ENCODE measurements at places on chromosomes 11 and 22.

DNA sequence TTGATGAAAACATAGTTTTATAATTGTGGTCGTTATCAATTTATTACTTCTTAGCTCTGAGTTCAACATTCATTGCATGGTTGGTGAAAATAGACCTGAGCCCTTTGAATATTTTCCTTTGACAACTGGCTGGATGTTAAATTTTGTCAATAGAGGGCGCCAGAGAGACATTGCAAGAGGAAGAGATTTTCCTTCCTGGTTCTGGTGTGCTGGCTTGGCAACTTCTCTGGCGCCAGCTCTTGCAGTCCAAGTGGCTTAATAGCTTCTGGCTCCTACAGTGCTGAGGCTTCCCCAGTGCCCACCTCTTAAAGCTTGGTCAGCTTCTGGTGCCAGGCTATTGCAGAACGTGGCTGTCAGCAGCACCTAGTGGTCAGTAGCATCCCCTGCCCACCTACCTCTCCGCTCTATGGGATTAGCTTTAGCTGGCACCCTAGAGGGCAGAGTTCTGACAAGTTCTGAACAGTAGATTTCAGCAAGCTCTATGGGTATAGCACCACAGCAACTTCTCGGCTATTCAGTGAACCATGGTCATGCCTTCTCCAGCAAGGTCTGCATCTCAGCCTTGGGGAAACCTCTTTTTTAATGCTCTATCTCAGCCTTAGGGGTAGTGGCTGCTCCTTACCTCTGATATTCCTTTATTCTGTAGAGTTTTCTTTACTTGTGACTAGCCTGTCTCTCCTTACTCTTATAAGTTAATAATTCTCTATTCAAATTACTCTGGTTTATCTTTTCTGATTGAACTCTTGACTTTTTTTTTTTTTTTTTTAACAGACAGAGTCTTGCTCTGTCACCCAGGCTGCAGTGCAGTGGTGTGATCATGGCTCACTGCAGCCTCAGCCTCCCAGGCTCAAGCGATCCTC is 59.4 kb downstream of the ACER3 start:
- peak; percentile 89 for DNase-seq

GRCh38 chr11:2289859-2290258 is 11.9 kb downstream of the C11orf21 start:
- no peak for DNase-seq

GRCh38 chr11:115383431-115383830 is 120.8 kb downstream of the CADM1 start:
- DNase-seq = no peak

DNA sequence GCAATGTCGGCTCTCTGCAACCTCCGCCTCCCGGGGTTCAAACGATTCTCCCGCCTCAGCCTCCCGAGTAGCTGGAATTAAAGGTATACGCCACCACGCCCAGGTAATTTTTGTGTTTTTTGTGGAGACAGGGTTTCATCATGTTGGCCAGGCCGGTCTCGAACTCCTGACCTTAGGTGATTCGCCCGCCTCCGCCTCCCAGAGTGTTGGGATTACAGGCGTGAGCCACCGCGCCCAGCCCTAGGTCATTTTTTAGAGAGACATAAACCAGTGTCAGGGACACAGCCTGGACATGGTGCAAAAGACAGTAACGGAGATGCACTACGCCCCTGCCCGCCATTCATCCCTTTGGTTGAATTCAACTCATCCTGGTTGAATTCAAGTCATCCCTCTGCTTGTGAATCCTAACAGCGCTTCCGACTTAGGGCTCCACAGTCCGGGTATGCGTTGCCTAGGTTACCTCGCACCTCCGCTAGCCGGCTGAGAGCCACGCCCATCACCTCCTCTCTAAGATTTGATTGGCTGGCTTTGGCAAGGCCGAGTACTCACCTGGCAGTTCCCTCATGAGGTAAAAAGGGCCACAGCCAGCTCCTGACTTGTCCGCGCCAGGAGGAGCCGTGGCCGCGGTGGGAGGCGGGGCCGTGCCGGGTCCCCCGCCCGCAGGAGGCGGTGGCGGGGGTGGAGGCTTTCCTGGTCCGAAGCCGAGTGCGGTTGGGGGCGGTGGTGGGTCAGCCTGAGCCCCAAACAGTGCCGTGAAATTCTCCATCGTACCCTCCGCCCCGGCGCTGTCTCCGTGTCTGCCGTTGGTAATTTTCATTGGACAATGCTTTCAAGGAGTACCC is at the start of gene MED19:
TSS of gene MED19 (minus strand) at position 802 of the 842 bp plus-strand sequence. CDS start at position 766, 36 bp downstream.
- peak; percentile 87 for DNase-seq

- DNase-seq = peak; percentile 78
Observed at GRCh38 chr22:39316440-39317083, 2.9 kb downstream of the RPL3 start.

DNA sequence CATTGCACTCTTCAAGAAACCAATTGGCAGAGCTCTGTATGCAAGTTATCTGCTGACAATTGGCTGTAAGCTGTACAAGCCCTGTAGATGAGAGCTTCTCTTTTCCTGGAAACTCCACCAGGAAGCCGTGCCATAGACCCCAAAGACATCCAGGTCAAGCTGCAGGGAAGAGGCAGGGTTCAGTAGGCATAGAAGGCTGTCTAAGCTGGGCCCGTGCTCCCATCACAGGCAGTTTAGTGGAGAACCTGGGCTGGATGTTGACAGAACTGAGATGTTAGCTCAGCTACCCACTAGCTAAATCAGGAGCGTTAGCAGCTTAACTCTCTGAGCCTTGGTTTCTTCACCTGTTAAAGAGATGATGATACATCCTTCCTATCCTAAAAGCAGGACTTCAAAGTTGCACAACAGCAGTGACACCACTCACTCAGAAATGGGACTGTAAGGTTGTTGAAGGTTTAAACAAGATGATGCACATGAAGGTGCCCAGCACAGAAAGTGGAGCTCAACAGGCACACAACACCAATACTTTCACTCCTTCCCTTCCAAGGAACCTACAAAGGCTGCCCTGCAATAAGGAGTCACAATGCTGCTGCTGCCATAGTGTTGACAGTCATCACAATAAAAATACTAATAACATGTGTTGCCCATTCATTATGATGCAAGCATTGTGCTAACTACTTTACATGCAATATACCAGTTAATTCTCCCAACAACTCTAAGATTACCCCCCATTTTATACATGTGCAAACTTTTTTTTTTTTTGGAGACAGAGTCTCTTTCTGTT is 115.4 kb downstream of the ZBTB16 start:
- no peak for DNase-seq

DNA sequence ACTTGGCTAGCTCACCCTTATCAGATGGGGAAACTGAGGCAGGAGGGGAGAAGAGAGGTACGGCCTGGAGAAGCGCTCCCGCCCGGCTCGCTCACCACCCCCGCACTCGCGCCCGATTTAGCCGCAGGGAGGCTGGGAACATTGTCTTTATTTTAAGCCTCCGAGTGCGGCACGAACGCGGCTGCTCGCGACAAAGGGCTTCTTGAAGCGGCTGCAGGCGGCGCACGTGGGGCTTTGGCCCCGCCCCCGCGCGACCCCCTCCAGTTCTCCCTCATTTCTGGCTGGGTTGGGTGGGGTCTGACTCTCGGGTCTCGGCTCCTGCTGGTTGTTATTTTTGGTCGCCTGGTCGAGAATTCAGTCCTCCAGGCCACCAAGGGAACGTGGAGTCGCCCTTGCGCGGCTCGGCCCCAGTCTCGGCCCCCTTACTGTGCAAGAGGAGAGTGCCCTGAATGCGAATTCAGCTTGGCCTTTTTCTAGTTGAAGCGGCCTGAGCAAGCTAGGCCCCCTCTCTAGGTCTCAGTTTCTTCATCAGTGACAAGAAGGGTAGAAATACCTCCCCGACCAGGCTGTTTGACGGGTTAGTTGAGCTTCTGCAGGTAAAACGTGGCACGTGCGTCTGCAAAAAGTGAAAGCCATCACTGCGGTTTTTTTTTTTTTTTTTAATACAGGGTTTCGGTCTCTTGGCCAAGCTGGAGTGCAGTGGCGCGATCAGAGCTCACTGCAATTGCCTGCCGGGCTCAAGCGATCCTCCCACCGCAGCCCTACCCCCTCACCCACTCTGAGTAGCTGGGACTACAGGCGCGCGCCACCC is 2.6 kb upstream of the CHRM1 start:
- DNase-seq = no peak

DNA sequence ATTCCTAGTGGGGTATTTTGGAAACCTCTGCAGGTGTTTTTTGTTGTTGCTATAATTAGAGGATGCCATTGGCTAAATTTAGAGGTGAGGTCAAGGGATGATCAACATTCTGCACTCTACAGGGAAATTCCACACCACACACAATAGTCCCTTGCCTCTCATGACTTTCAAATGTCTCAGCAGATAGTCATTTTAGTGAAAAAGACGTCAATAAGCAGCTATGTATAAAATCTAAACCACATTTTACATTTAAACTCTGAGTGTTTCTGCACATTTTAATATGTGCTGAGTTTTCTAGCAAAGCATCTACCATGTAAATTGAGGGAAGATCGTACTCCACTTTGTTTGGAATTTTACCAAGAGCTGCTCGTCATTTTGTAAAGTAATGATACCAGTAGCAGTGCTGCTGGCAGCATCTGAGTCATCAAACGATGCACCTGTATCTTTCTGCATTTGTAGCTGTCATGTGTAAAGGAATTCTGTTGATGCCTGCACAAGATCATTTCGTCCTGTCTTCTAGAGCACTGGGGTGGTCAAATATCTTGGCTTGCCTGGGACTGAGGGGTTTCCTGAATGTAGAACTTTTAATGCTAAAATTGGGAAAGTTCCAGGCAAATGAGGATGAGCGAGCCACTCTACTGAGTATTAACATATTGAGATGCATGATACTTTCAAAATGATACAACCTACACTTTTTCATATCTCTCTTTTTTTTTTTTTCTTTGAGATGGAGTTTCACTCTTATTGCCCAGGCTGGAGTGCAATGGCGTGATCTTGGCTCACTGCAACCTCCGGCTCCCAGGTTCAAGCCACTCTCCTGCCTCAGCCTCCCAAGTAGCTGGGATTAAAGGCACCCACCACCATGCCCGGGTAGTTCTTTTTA is 414.5 kb upstream of the SYN3 start:
- DNase-seq = no peak

- DNase-seq = no peak
Observed at GRCh38 chr11:57801183-57801485, 39.5 kb downstream of the CTNND1 start.

DNA sequence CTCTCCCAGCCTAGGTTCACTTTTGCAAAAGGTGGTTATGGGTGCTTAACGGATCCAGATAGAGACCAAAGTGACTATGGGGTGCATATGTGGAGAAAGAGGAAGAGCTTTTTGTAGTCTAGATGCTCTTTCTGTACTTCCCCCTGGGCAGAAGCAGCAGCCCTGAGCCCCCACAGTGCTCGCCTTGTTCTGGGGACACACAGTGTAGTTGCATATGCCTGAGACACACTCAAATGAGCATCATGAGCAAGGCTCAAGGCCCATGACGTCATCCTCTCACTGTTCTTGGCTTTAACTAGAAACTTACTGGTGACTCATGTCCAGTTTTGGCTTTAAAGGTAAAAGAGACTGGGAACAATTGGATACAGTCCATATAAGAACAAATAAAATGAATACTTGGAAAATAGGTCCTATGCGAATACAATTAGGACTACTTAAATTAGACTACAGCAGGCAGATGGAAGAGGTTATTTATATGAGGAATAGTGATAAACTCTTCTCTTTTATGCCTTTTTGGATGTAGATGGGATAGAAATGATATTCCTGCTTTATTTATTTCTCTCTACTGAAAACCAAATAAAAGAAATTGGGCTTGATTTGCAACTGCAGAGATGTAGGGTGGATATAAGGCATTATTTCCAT is 20.1 kb upstream of the PEX26 start:
- peak; percentile 39 for DNase-seq

- peak; percentile 86 for DNase-seq
Observed at GRCh38 chr11:59810189-59810910, at the start of gene MRPL16. Gene MRPL16 (minus strand): TSS chr11:59810778. CDS start chr11:59810658, 120 bp downstream.

- DNase-seq = no peak
Observed at GRCh38 chr11:125777309-125777708, 1.3 kb downstream of the PATE2 start.

GRCh38 chr11:82927264-82927880 is 25.8 kb downstream of the DDIAS start:
- DNase-seq = peak; percentile 60

DNA sequence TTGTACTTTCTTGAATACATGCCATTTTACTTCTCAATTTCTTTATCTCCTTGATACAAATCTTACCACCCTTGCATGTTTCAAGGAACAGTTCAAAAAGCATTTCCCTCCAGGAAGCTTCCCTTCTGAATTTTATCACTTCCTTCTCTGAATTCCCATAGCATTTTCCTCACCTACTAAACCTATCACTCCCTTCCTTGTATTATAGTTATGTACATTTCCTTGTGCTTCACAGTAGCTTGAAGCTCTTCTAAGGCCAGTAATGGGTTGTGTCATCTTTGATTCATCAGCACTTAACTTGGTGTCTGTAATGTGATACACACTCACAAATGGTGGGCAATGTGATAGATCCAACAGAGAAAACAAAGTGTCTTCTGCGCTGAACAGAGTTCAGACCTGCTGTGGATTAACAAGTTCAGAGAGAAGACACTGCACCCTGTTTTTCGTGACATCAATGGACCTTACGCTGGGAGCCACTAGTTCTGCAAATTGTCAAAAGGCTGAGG is 127.5 kb downstream of the CCDC81 start:
- no peak for DNase-seq

- no peak for DNase-seq
Observed at GRCh38 chr11:64926689-64927088, 2.2 kb downstream of the PPP2R5B start.

GRCh38 chr11:118006153-118006534 is 19.9 kb downstream of the IL10RA start:
- DNase-seq = no peak

DNA sequence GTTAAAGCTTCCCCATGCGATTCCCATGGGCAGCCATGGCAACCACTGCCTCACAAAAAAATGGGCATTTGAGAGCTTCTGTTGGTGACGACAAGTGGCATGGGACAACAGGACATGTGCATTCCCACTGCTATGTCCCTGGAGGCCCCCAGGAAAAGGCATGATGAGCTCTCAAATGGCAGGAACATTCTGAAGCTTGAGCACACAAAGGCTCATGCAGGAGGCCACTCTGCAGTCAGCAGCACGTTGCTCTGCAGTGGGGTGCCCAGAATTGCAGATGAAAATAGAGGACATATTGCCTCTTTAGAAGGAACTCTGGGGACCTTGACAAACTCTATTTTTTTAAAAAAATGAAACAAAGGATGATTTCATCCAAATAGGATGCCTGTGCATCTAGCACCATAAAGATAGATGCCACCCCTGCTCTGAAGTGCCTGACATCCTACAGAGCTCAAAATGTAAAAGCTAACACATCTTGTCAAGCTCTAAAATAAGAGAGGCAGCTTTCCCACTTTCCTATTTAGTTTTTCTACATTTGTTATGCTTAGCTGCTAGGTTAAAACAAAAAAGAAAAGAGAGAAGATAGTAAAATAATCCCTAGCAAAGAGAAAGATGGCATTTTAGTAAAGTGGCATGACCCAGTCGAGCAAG is 277.6 kb upstream of the ZC3H12C start:
- no peak for DNase-seq

DNA sequence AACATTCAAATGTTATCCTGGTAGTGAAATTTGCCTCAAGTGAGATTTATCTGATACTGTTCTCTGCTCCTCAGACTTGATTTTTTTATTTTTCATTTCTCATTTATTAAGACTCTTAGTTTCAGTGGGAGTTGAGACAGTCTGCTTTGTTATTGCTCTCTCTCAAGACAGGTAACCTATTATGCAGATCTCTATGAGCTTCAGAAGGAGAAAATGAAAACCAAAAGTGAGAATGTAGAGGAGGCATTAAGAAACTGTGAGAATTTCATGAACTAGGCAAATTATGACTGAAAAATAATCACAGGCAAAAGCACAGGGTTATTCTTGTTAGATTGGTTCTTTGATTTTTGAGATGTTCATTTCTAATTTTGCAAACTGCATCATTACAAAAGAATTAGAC is 290.0 kb upstream of the CHORDC1 start:
- no peak for DNase-seq

Data from midbrain (tissue), 1 donor.